ENCODE measurements at places on chromosomes 4 and X. TPM values are rescaled to one million over a fixed set of nuclear protein-coding genes. Genes with fewer than 3 reads are reported as not detected.

Gene AADAT
- 3.1 TPM for total RNA-seq

Gene CLDN34
- total RNA-seq = 0.46 TPM

Gene CFAP99
- 0.12 TPM for total RNA-seq

DNA sequence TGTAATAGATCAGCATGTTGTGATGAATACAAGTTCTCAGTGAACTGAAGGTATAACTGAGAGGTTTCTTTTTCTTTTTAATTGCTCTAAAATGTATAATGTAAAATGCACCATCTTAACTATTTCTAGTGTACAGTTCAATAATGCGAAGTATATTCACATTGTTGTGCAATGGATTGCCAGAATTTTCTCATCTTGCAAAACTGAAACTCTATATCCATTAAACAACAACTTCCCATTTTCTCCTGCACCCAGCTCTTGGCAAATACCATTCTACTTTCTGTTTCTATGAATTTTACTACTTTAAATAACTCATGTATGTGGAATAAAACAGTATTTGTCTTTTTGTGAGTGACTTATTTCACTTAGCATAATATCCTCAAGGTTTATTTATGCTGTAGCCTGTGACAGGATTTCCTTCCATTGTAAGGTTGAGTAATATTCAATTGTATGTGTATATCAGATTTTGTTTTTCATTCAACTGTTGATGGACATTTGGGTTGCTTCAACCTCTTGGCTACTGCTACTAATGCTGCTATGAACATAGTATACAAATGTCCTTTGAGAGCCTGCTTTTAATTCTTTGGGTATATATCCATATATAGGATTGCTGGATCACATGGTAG, 53.5 kb upstream of the NPFFR2 start:
- peak; percentile 66 for DNase-seq

GRCh38 chr4:188109157-188109755, at the start of gene TRIML2:
Gene TRIML2 (minus strand): TSS chr4:188109603. CDS start chr4:188105368, 4,235 bp downstream.
- no peak for DNase-seq

- no peak for DNase-seq
These were observed 53.6 kb downstream of the KLHL13 start for GRCh38 chrX:118062817-118063615.

DNA sequence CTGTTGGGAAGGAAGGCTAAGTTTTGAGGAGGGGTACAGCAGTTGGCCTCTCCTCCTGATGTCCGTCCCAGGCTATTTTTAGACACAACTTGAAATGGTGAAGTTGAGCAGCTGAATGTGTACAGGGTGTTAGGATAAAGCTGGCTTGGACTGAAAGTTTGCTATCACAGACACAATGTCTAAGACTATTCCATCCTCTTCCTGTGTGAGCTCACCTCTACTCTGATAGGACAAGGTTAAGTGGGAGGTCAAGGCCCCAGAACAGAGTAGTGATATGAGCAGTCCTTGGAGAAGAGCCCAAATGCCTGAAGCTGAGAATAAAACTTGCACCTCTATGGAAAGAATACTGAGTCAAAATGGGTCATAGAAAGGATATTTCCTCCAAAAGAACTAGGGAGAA, 4.1 kb downstream of the ATP1B4 start:
- no peak for DNase-seq

GRCh38 chr4:5816851-5817375, 76.0 kb downstream of the CRMP1 start:
- DNase-seq = no peak

- no peak for DNase-seq
These were observed 32.9 kb downstream of the SLC2A9 start for GRCh38 chr4:9988363-9988749.

Gene KCND1
- total RNA-seq = 1.3 TPM

- peak; percentile 36 for DNase-seq
These were observed 46.4 kb upstream of the SPRY1 start for GRCh38 chr4:123350191-123350544.

Data from endothelial cell of umbilical vein (primary cell).